HT1080 (cell line): ENCODE measurements at places on chromosomes 4 and X.

DNA sequence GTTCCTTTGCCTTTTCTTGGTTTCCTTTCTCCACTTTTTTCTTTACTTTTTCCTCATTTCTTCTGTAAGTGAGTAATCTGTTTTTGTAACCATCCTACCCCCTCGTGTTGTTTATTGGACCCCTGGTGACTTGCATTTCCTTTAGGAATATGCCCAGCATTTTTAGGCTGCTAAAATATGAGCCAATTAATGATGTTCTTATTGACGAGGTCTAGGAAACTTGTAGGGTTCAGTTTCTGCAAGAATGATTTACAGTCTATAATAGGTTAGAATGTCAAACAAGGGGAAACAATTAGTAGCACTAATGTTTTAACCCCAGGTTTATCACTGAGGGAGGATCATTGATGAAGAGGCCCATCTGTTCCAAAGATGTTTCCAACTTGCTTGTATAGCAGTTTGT, 79.0 kb downstream of the CPE start:
- DNase-seq = no peak

DNA sequence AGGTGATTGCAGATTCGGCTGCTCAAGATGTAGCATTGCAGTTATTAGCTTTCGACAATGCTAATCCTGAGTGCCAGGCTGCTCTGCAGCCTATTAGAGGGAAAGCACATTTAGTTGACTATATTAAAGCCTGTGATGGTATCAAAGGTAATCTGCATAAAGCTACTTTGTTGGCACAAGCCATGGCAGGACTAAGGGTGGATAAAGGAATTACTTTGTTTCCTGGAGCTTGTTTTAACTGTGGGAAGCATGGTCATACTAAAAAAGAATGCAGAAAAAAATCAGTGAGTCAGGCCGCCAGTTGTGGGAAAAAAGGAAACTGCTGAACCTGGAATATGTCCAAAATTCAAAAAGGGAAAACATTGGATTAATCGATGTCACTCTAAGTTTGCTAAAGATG, 154.9 kb upstream of the TECRL start:
- DNase-seq = peak; percentile 72

DNA sequence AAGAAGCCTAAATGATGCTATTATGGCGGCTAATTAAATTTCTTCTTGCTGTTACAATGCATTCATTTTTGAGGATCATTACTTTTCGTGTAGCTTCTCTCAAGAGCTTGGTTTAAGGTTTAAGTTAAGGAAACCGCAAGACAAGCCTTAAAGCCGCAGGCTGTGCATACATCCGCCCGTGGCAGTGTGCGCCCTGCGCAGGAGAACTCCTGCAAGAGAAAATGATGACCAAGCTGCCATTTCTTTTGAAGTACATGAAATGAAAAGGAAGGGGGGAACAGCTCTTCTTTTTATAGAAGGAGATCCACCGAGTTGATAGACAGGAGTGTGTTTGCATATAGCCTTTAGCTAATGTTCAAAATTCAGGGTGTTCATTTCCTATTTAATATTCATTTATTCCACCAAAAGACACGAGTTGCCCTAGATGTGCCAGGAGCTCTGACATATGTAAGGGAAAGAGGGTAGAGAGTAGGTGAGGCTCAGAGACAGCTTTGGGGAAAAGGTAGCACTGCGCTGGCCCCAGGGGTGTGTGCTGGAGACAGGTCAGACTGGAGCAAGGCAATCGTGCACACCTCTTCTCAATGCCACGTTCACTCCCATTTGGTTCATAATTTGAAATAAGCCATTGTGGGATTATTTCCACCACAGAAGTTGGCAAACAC, 112.1 kb upstream of the LDB2 start:
- DNase-seq = no peak

GRCh38 chrX:23434356-23434884, 99.8 kb downstream of the PTCHD1 start:
- DNase-seq = peak; percentile 57

DNA sequence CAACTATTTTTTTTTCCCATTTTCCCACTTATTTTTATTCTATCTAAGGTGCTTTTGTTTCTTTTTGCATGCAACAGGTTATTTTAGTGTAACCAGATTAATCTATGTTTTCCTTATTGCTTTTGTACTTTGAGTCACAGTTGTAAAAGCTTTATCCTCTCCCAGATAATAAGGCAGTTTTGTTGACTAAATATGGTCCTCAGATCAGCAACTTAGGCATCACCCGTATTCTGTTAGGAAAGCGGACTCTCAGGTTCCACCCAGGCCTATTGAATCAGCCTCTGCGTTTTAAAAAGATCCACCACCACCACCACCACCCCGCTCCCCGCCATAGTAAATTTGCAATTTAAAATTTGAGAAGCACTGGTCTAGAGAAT, 58.6 kb upstream of the USP9X start:
- DNase-seq = no peak

GRCh38 chrX:4572691-4573090, 859.2 kb upstream of the PRKX start:
- no peak for DNase-seq

- DNase-seq = no peak
Observed at GRCh38 chrX:68299898-68300297, 133.4 kb downstream of the OPHN1 start.

- DNase-seq = no peak
Observed at GRCh38 chr4:110073053-110073845, 125.2 kb downstream of the ELOVL6 start.

DNA sequence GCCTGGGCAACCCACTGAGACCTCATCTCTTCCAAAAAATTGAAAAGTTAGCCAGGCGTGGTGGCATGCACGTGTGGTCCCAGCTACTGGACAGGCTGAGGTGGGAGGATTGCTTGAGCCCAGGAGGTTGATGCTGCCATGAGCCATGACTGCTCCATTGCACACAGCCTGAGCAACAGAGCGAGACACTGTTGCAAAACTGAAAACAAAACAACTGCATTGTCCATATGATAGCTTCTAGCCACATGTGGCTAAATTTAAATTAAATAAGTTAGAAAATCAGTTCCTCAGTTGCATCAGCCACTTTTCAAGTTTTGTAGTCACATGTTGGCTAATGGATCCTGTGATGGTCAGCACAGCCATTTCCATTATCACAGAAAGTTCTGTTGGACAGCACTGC, 67.9 kb downstream of the GAB1 start:
- DNase-seq = no peak
